ENCODE measurements at places on chromosomes 1 and 21. TPM values are rescaled to one million over a fixed set of nuclear protein-coding genes. Genes with fewer than 3 reads are reported as not detected.

DNA sequence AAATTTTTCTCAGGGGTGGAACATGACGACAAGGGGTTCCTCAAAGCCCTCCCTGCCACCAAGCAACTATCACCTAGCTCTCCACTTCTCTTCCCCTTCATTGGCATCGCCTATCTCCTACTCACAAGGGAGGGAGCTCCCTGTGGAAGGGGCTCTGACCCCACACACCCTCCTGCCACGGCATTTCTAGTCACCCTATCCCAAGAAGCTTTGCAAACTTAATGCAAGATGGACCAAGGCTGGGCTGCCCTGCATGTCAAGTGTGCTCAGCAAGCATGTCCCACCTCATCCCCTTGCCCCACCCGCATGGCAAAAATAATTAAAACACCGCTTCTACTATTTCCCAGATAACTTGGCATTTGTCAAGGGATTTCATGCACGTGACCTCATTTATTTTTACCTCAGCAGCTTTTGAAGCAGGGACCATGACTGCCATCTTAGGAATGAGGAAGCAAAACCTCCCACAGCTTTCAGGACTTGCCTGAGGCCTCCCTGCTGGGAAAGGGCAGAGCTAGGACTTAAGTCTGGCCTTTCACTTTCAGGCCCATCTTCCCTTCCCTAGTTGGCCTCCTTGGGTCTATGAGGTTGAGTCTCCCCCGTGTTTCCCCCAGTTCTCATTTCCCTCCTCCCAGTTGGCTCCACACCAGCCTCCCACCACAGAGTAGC lies 161.3 kb downstream of the TSEN15 start:
- DNase-seq: peak; percentile 66

DNA sequence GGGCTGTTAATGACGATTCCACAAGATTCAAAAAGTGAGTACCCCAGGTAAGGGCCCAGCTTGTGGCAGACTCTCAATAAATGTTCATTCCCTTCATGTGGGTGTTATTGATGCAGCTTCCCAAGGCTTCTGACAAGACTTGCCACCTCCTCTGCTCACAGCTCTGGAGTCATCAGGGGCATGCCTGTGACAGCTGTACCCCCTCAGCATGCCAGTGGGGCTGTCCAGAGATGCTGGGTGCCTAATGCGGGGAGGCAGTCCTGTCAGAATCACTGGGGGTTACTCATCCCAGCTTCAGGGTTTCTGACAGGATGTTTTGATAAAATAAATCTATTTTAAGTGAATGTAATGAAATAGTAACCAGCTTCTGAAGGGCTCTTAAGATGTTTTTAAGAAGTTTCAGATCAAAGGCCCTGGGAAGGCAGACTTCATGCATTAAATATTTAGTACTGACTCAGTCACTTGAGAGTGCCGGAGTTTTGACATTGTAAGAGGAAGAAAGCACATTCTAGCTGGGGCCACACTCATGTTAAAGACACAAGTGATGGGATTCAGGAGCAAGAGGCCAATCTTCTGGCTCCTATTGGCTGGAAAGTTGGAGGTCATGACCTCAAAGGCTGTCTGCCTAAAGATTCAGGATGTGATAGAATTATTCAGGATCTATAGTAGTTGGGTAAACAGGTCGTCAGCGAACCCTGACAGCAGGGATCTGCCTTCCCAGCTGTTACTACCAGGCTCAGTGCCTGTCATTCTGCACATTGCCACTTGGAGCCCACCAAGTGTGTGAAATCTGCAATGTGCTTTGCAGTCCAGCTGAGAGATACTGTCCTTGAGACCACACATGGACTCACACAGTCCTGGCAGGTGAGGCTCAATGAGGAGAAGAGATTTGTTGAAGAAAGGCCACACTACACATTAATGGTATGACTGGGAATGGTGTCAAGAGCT lies 239.6 kb upstream of the BEND5 start:
- no peak for DNase-seq

DNA sequence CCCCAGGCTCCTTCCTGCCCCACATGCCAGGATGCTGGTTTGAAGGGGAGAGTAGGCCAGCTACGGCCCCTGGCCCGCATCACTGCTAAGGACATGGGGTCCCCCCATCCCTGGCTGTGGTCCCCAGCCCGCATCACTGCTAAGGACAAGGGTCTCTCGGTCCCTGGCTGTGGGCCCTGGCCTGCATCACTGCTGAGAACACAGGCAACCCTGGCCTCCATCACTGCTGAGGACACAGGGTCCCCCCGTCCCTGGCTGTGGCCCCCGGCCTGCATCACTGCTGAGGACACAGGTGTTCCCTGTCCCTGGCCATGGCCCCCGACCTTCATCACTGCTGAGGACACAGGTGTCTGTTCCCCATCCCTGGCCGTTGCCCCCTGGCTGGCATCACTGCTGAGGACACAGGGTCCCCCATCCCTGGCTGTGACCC lies 448 bp upstream of the OBSCN start:
- no peak for DNase-seq

- no peak for DNase-seq
Observed at GRCh38 chr1:145892486-145893087, 6.9 kb upstream of the ANKRD35 start.

DNA sequence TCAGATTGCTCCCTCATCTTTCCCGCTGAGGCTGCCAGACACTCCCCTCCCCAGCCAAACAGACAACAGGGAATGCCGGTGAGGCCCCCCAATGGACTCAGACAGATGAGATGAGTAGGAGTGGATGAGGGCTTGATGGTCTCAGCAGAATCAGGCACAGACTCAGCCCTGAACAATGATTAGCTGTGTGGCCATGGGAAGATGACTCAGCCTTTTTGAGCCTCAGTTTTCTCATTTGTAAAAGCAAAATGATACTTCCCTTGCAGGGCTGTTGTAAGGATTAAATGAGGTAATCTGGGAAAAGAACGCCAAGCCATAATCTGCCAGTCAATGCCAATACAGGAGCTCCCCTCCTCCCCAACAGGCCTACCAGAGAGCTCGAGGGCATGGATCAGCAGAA lies 12.4 kb downstream of the C1orf198 start:
- no peak for DNase-seq

DNA sequence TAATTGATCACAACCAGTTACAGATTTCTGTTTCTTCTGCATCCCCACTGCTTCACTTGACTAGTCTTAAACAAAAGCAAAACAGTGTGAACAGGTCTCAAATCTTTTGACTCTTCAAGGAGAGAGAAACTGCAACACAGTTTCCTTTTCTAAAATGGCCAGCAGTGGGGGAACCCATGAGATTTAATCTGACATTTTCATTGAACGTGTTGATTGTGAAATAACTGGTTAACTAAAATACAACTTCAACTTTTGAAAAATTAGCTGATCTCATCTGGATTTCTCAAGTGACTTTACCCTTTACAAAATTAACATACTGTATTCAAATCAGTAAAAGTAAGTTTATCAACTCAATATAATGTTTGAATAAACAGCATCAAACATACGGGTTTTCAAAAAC lies 143.0 kb downstream of the HFM1 start:
- DNase-seq: no peak

DNA sequence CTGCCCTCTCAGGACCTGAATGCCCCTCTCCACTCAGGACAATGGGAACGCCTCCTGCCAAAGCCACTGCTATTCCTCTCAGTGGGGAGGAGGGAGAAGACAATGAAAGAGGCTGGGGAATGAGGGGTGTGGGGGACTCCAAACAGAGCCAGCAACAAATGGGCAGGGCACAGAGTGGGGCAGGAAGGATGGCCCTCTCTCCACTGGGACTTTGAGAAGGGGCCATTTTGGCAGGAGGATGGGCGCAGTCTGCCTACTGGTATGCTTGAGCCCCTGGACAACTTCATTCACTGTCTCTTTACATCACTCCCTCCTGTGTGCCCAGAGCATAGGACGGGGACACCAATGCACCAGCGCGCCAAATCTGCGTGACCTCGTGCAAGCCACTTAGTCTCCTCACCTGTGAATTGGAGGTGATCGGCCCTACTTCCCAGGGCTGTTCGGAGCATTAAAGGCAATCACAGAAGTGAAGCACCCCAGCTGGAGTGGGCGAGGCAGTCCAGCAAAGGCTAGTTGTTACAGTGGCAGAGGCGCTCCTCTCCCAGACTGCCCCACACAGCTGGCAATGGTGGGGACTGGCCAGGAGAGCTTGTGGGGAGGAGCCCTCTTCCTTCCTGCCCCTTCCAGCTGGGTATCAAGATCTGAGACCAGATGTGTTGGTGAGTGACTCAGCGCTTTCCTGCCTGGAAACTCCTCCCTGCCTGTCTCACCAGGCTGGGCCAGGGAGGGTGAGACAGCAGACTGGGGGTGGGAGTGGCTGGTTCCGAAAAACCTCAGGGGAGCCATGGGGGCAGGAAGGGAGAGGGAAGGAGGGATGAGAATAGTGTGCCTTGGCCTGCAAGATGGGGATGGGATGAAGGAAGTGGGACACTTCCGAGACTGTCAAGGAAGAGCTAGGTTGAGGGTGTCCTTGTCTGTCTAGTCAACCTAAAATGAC lies 22.4 kb upstream of the SYNC start:
- DNase-seq: peak; percentile 78

- DNase-seq: no peak
Observed at GRCh38 chr1:21277180-21277579, 13.1 kb downstream of the ECE1 start.

- DNase-seq: no peak
Observed at GRCh38 chr21:45180246-45180599, 105.8 kb downstream of the ADARB1 start.

GRCh38 chr1:3441410-3441847 lies 13.0 kb upstream of the ARHGEF16 start:
- no peak for DNase-seq

- DNase-seq: no peak
Observed at GRCh38 chr1:30509670-30510069, 213.7 kb downstream of the MATN1 start.

- DNase-seq: no peak
Observed at GRCh38 chr1:212688341-212689047, 11.1 kb downstream of the BATF3 start.

The PLEKHA6 gene
- 6.0 TPM for total RNA-seq

The SUSD4 gene
- 3.0 TPM for total RNA-seq

The LRRC8C gene
- total RNA-seq: 23.2 TPM

The NID1 gene
- 8.5 TPM for total RNA-seq

The C1orf94 gene
- total RNA-seq: not detected

The SHISAL2A gene
- total RNA-seq: not detected

The FLG gene
- 0.34 TPM for total RNA-seq
